ENCODE measurements at places on chromosomes 13 and 19. TPM values are rescaled to one million over a fixed set of nuclear protein-coding genes. Genes with fewer than 3 reads are reported as not detected.

The TMEM255B gene
- 0.65 TPM for total RNA-seq

The RNF225 gene
- total RNA-seq: 0.13 TPM

The RDH8 gene
- 0.26 TPM for total RNA-seq

The SOHLH2 gene
- total RNA-seq: not detected

The FIZ1 gene
- 22.4 TPM for total RNA-seq

The OR7D2 gene
- total RNA-seq: not detected

The SLC7A10 gene
- total RNA-seq: not detected

Measured in A549 treated with DMSO at 1 μM for 4 hours (cell line).